Fibroblast of mammary gland (primary cell): ENCODE measurements at places on chromosomes 12 and 14.
A peak's percentile ranks its signal among the peaks of the same experiment; 100 is the strongest.

DNA sequence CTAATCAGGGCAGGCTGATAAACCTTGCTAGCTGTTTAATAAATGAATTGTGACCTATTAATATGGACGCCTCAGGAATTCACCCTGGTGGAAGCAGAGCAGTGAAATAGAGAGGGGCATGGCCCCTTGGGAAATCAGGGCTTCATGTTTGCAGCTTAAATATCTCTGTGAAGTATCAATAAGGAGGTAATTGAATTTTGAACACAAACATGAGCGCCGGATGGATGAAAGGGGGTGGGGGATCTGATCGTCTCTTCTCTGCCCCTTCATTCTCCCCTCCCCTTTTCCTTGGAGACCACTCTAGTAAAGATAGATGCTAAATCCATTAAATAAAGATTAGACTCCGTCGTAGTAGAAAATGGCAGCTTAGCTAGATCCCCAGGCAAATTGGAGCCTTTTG lies 70.5 kb downstream of the LIN52 start:
- DNase-seq = no peak

DNA sequence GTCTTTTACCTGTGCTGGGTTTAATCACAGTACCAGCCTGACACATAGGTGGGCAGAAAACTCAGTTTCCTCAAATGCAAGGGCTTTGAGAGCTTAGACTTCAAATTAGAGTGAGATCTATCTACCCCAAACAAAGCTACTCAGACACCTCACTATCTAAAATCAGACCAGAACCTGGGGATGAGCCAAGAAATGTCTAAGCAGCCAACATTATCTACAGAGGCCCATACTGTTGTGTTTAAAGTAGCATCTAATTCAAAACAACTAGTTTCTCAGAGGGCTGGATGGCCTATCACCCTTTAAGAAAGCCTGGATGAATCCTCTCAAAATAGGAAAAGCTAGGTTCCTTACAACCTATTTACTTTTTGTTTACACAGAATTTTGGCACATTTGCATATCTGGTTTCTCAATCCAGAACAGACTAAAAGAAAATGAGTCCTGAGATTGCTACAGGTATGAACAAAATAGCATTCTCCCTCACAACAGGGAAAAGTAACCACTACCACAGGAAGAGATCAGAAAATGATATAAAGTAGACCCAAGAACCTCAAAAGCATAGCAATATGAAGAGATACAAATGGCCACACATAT lies 142.4 kb downstream of the ZFP36L1 start:
- DNase-seq = peak; percentile 41

- DNase-seq = no peak
These were observed 556.7 kb downstream of the TMEM121 start for GRCh38 chr14:106083082-106083481.

DNA sequence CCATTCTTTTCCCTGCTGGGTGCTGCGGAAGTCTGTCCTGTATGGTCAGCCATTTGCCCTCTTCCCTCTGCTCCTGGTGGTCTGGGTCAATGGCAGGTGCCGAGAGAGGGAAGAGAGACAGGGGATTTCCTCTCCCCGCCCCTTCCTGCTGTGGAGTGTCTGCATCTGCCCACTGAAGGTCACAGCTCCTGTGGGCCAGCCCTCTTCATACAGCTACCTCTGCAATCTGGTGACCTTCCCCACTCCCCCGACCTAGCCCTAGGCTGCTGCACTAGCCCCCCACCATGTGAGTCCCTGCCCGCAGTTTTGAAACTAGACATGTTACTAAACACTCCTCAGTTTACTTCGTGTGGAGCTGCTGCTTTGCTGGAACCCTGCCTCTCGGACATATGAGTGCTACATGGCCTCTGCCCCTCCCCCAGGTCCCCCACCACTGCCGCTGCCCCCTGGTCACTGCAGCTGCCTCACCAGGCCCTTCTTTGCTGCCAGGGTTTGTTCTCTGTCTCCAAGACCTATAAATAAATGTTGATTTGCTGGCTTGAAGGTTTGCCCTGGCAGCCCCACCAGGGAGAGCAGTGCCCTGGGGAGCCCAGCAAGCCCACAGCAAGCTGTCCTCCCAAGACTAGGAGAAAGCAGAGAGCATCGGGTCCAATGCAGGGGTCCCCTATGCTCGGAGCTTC lies 102.9 kb downstream of the DPF3 start:
- no peak for DNase-seq

GRCh38 chr12:119486599-119487154 lies 106.9 kb upstream of the TMEM233 start:
- no peak for DNase-seq
